ENCODE measurements at places on chromosomes 16 and 17.

GRCh38 chr16:29820271-29820701 is at the start of gene MVP:
Gene MVP (plus strand): TSS chr16:29820462. CDS start chr16:29830550, 10,088 bp downstream.
- peak; percentile 61 for DNase-seq

- DNase-seq, result no peak
Measured at GRCh38 chr16:10033556-10033955, 148.7 kb downstream of the GRIN2A start.

GRCh38 chr17:75846692-75847613 is 2.7 kb upstream of the UNC13D start:
- no peak for DNase-seq

GRCh38 chr16:499924-500323 is 27.6 kb upstream of the CAPN15 start:
- DNase-seq, result no peak

- DNase-seq, result no peak
Measured at GRCh38 chr16:14608604-14609003, 21.5 kb downstream of the PARN start.

- DNase-seq, result no peak
Measured at GRCh38 chr17:81868674-81869220, 2.4 kb downstream of the ARHGDIA start.

- DNase-seq, result no peak
Measured at GRCh38 chr16:22969567-22969966, 155.6 kb downstream of the HS3ST2 start.

GRCh38 chr16:87608400-87608985 is 6.2 kb downstream of the JPH3 start:
- DNase-seq, result no peak

DNA sequence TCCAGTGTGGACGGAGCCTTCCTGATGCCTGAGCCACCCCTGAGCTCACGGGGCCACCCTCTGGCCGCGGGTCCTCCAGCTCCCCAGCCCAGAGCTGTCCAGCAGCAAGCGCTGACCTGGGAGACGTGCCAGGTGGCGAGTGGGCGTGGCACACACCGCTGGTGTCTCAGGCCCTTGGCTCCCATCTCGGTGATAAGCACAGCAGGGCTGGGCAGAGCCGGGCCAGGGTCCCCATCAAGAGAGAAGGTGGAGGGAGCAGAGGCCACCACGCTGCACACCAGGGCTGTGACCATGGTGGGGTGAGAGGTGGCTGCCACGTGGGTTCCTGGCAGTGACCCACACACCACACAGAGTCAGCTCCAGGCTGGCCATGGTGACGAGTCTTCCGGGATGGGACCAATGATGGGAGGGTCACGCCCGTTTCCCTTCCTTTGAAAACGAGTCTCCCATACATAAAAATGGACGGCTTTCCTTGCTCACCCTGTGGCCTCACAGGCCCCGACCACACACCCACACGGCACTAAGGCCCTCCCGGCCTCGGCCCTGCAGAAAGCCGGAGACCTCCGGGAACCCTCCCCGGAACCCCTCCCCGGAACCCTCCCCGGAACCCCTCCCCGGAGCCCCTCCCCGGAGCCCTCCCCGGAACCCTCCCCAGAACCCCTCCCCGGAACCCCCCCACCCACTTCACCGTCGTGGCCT is 16.8 kb downstream of the UTS2R start:
- no peak for DNase-seq

DNA sequence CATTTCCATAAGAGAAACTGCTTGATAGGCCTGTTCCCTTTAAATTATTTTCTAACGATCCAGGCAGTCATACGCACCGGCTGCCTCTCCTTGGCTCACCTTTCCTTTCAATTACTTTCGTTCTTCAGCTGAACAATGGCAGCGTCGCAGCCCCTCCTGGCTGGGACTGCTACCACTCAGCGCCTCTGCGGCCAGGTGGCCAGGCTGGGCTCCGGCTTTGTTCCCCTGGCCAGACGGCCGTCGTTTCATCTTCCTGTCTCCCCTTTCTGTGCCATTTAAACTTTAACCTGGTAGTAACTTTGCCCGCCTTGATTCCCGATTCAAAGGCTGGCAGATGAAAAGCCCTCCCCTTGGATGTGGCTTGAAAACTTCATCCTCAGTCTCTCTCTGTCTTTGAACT is 79.0 kb downstream of the C16orf78 start:
- no peak for DNase-seq

- no peak for DNase-seq
Measured at GRCh38 chr16:58040945-58041627, 15.5 kb downstream of the MMP15 start.

GRCh38 chr17:34665819-34666763 is 86.7 kb downstream of the TMEM132E start:
- DNase-seq, result no peak

GRCh38 chr16:78161023-78161729 is 61.7 kb downstream of the WWOX start:
- no peak for DNase-seq

- DNase-seq, result no peak
Measured at GRCh38 chr16:13672196-13672595, 247.8 kb upstream of the ERCC4 start.

DNA sequence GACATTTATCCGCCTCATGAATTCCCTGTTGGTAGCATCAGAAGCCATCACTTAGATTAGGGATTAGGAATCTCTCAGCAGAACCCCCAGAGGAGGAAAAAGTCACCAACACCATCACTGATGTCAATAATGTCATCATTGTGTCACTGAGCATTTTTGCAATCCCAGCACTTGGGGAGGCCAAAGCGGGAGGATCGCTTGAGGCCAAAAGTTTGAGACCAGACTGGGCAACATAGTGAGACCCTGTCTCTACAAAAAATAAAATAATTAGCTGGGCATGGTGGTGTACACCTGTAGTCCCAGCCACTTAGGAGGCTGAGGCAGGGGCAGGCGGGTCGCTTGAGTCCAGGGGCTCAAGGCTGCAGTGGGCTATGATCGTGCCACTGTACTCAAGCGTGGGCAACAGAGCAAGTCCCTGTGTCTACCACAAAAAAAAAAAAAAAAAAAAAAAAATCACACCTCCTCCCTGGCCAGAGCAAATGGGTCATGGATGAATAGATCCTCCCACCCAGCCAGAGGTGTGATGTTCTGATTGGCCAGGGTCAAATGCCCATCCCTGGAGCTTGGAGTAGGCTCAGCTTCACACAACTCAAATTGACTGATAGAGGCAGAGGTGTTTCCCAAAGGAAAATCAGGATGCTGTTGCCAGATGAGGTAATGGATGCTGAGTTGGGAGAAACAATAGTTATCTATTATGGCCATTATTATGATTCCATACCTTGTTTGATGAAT is 31.6 kb downstream of the VWA3A start:
- DNase-seq, result no peak

- no peak for DNase-seq
Measured at GRCh38 chr17:15462976-15463772, 4.2 kb downstream of the CDRT4 start.

DNA sequence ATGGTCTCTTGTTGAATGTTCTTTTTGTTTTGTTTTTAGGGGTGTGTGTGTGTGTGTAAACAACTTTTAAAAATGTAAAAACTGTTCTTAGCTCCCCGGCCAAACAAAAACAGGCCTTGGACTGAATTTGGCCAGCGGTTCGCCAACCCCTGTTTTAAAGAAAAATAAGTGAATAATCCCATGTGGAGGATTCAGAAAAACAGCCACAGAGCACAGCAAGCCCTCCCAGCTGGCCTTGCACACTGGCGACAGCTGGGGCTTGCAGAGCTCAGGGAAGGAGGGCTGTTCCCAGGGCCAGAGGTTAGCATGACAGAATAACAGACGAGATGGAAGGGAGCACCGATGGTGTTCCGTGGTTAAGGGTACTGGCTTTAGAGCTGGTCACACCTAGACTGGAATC is 39.0 kb downstream of the EMP2 start:
- DNase-seq, result no peak

DNA sequence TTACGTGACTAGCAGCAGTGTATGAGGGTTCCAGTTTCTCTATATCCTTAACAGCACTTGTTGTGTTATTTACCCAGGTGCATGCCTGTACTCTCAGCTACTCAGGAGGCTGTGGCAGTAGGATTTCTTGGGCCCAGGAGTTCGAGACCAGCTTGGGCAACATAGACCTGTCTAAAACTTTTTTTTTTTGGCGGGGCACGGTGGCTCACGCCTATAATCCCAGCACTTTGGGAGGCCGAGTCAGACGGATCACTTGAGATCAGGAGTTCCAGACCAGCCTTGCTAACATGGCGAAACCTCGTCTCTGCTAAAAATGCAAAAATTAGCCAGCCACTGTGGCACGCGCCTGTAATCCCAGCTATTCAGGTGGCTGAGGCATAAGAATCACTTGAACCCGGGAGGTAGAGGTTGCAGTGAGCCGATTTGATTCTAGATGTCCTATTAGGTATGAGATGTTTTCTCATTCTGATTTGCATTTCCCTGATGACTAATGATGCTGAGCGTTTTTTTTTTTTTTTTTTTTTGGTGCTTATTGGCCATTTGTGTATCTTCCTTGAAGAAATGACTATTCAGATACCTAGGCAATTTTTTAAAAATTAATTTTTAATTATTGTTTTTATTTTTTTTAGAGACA is 13.4 kb downstream of the CASC3 start:
- no peak for DNase-seq

DNA sequence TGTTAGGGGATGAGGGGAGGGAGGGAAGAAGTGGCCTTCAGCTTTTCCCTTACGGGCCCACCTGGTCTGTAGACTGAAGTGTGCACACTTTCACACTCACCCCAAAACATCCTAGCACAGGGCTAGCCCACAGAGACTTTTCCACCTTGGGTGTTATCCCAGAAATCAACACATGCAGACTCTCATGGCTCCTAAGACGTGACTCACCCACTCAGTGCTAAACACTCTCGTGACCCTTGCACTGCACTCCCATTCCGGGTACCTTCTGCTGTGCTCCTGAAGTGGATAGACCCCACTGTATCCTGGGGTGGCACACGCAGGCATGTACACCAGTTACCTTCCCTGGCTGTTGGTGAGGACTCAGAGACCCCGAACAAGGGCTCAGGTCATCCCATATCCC is 23.0 kb upstream of the ABCC3 start:
- DNase-seq, result no peak

Measured in activated naive CD4-positive, alpha-beta T cell treated with anti-CD3 and anti-CD28 coated beads, Interleukin-2, amount 50 U/mL, for 72 hours (primary cell).